AG08396 (cell line): ENCODE measurements at places on chromosomes 3 and 15.

DNA sequence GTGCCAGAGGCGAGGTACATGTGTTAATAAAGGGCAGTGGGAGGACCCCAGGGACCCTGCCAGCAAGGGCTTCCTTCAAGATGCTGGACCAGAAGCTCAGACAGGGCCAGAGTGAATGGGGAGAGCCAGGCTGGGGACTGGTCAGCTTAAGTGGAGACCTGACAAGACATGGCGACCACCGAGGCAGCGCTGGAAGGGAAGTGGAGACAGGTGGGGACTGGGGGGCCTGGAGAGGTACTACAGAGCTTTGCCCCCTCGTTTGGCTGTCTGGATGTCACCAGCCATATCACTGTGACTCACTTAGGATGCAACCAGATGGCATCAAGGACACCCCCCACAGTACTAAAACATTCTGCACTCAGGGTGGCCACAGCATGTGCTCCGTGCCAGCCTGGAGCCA lies 97.9 kb downstream of the ADCY5 start:
- DNase-seq, result no peak

GRCh38 chr15:66704019-66704802 lies 2.2 kb downstream of the SMAD6 start:
- no peak for DNase-seq

- peak; percentile 23 for DNase-seq
These were observed 82.8 kb upstream of the TNFSF10 start for GRCh38 chr3:172606021-172606420.

GRCh38 chr3:155363690-155364070 lies 70.2 kb upstream of the STRIT1 start:
- no peak for DNase-seq
